ENCODE measurements at places on chromosomes 4 and X.

GRCh38 chr4:152269448-152270191, 266.3 kb downstream of the FBXW7 start:
- no peak for DNase-seq

- no peak for DNase-seq
Observed at GRCh38 chr4:155777971-155778735, 19.3 kb downstream of the GUCY1B1 start.

- no peak for DNase-seq
Observed at GRCh38 chrX:154540897-154541535, 5.6 kb downstream of the G6PD start.

- no peak for DNase-seq
Observed at GRCh38 chr4:112284166-112284565, 1.5 kb downstream of the TIFA start.

- peak; percentile 39 for DNase-seq
Observed at GRCh38 chrX:40278340-40279090, 180.8 kb upstream of the BCOR start.

GRCh38 chr4:147340111-147340510, 140.8 kb upstream of the EDNRA start:
- no peak for DNase-seq

GRCh38 chr4:13928214-13928613, 300.7 kb upstream of the BOD1L1 start:
- no peak for DNase-seq
